Endothelial cell of umbilical vein (primary cell): ENCODE measurements at places on chromosomes 6 and 20. TPM values are rescaled to one million over a fixed set of nuclear protein-coding genes. Genes with fewer than 3 reads are reported as not detected.

DNA sequence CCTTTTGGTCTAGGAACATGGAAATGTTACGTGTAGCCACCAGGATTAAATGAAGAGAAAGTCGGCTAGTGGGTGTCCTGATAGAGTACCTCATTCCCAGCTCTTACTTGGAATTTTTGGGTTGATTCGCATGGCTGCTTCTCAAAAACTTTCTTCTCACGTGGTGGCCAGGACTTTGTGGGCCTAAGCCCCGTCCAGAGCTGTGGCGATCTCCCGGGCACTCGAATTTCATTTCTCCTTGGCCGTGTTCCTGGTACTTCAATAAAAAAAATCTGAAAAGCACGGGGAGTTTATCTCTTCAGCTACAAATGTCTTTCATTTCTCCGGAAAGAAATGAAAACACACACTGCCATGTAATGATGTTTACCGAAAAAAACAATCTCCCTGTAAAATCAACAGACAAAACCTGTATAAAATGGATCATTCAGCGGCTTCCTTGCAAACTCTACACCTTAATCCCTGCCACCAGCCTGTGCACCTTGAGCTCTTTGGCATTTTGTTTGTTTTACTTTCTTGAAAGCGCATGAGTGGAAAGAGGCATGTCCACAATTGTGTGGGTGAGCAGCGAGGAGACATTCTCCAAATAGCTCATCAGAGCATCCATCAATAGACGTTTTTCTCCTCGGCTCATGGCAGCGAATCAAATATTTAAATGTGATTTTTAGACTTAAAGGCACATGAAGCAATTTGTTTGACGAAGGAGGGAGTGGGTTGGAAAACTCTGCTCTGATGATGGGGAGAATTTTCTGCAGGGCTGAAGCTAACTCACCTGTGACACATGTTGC lies 173.1 kb downstream of the TFAP2C start:
- no peak for DNase-seq

GRCh38 chr6:88290411-88290810 lies 124.3 kb upstream of the CNR1 start:
- no peak for DNase-seq

GRCh38 chr20:22526512-22527012 lies 57.8 kb downstream of the FOXA2 start:
- DNase-seq, result no peak

DNA sequence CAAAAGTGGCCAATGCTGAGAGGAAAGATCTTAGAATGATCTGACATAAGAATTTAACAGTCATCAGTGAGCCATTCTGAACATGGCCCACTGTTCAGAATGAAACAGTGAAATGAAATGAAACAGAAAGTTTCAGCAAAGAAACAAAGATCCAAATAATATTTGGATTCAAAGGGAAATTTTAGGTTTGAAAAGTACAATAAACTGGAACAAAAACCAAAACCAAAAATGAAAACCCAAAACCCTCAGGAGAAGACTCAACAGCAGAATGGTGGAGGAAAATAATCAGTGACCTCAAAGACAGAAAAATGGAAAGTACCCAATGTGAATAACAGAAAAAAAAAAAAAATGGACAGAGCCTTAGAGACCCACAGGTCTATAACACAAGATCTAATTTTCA lies 66.1 kb upstream of the EMILIN3 start:
- DNase-seq, result no peak

DNA sequence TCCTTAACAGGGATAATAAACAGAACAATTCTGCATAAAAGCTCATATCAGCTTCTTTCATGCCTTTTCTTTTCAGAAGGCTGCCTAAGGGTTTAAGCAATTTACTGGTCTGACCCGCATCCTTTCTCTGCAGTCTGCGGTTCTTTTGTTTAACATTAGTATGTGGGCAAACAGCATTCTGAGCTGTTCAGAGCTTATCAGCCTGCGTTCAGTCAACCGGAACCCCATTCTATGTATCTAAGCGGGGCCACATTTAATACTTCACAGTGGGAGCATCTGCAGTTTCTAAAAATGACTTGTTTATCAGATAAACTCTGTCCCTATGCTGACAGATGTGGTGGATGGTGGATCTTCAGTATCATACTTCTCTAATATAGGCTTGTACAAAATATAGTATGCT lies 758.9 kb upstream of the MMS22L start:
- no peak for DNase-seq

The IYD gene
- not detected in 2 replicates for polyA plus RNA-seq

The CPXM1 gene
- 18.9 and 21.3 TPM in 2 replicates for polyA plus RNA-seq
